ENCODE measurements at places on chromosomes 16 and 17.

GRCh38 chr16:11877374-11877773 lies 26.0 kb upstream of the RSL1D1 start:
- no peak for DNase-seq

DNA sequence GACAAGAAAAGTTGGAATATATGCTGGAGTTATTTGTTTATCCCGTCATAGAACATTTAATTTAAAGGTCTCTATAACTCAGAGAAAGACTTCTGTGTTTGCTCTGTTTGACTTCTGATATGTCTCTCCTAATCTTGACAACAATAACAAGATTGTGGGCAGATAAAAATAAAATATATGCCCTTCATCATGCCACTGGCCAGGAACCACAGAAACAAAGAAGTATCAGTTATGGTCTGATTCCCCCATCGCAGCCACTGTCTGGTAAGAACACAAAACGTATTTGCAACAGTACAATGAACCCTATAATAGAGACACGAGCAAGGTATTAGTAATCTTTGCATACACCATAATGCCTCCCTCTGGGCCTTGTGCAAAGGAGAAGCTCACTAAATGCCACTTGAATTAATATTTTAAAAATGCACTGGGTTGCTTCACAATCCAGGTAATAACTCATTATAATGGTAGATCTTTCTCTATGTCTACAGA lies 1498.3 kb downstream of the CDH11 start:
- DNase-seq, result no peak

- no peak for DNase-seq
Observed at GRCh38 chr17:42683407-42684034, 1.2 kb downstream of the CNTNAP1 start.

- no peak for DNase-seq
Observed at GRCh38 chr17:3935825-3936355, 19.6 kb upstream of the P2RX1 start.

- no peak for DNase-seq
Observed at GRCh38 chr17:76161619-76162266, 20.7 kb upstream of the FOXJ1 start.

DNA sequence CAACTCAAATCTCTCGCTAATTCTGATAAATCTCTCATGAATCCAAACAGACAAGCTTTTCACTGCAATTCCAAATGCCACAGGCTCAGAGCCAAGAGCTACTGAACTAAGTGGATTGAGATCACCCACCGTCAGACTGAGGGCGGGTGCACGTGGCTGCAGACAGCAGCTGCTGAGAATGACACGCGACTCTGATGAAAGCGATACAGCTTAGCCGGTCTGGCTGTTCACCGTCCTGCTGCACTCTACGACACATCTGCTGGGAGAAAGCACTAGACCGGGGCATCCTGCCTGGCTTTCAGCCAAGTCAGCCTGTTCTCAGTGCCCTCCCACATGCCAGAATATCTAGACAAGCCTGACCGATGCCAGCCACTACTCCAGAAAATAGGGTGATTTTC lies 42.6 kb downstream of the KLHDC4 start:
- no peak for DNase-seq

DNA sequence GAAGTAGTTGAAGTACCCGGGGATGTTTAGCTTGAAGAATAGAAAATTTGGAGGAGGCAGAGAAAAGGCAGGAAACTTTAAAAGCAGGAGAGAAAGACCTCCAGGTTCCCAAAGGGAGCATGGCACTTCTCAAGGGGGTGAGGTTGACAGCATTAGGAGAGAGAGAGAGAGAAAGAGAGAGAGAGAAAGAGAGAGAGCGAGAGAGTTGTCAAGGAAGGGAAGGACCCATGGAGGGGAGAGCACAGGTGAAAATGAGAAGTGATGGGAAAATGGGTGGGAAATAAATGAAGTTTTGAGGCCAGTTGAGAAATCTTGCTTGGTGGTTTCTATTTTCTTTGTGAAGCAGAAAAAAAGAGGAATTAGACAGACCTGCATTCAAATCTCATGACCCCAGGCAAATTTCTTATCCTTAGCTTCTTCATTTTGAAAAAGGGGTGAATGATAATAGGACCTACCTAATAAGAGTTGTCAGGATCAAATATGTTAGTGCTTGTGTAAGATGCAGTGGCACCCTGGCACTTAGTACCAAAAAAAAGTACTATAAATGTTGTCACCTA lies 24.0 kb downstream of the PRKCB start:
- DNase-seq, result no peak

GRCh38 chr17:68195667-68196393 lies 52.0 kb upstream of the AMZ2 start:
- DNase-seq, result peak; percentile 68

GRCh38 chr16:90048347-90048722 lies 28.8 kb downstream of the PRDM7 start:
- no peak for DNase-seq

DNA sequence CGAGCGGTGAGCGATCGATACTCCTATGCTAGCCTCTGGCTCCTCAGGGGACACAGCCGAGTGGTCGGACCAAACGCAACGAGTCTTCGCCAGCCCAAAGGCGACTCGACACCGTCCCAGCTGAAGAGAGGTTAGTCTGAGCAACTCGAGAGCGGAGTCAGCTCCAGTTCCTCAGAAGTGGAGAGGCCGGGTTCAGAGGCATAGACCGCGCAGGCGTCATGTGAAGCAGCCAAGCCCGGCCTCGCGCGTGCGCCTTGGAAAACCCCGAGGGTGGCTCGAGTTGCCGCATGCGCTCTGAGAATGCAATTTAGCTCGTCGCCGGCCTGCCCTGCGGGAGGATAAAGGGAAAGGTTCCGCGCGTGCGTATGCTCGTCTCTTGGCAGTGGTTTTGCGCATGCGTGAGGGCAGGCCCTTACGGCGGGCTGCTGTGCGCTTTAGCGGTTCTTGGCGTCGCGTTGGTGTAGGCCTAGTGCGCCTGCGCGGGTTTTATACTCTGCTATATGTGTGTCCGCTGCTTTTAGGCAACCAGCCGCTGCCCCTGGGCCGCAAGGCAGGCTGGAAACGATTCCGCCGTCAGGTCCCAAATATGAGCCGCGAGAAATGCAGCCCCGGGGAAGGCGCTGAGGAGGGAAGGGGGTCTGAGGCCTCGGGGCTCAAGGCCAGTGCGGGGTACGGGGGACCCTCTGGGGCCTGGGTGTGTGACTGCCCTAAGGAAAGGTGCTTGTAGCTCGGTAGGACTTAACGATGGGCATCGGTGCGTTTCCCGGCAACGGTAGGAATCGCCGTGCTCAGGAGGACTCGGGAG lies at the start of gene KDM8:
Gene KDM8 (plus strand): TSS at position 20 of the 805 bp plus-strand sequence. CDS start 6,598 bp downstream, outside the sequence.
- DNase-seq, result peak; percentile 100

DNA sequence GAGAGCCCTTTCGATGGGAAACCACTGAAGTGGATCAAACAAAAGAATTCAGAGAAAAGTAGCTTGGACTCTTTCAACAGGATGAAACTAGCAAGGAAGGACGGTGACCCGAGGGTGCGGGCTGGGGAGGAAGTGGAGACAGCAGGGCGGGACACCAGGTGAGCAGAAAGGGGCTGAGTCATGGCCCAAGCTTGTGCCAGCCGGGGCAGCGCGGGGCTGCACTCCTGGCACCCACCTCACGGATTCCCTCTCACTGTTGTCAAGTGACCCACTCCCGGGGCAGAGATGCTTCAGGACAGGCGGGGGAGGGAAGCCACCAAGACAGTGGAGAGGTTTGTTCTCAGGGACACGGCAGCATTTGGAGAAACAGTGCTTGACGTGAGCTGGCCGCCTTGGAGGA lies 10.7 kb upstream of the RNF222 start:
- DNase-seq, result no peak

All from activated CD4-positive, alpha-beta T cell treated with anti-CD3 and anti-CD28 coated beads, Interleukin-2, amount 10 ng/mL, durations not matched to agents 24 days and 14 days (primary cell).